ENCODE measurements at places on chromosomes 3 and 15. TPM values are rescaled to one million over a fixed set of nuclear protein-coding genes. Genes with fewer than 3 reads are reported as not detected.
A peak's percentile ranks its signal among the peaks of the same experiment; 100 is the strongest.

Gene TMIE
- not detected for total RNA-seq

Gene GOLGA6A
- 0.14 TPM for total RNA-seq

Gene TEX55
- not detected for total RNA-seq

- H3K36me3 ChIP-seq = peaks cover 10% of the 10 kb centered on the region
- H3K4me1 ChIP-seq = peaks cover 6% of the 10 kb centered on the region
- H3K4me3 ChIP-seq = no peak overlapping the region
- H3K27ac ChIP-seq = no peak overlapping the region
- no peaks in the 10 kb centered on the region for H3K27me3 ChIP-seq
- no peak for DNase-seq
Measured at GRCh38 chr3:193620650-193621049, 27.6 kb downstream of the OPA1 start.

DNA sequence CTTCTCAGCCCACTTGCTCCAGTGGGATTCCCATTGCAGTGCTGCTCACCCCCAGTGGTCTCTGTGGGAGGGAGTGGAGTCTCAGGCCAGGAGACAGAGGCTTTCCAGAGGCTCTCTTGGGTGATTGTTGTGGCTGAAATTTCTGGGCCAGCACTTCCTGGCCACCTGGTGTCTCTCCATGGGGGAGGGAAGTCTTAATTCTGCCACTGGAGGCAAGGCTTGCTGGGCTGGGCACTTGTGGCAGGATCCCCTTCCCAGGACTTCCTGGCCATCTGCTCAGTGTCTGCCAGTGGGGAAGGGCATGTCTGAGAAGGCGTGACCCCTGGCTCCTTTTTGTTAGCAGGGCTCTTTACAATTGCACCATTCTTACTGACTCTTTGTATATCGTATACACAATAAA, 351.8 kb downstream of the GABRB3 start:
- no peak overlapping the region for H3K4me3 ChIP-seq
- no peak overlapping the region for H3K27ac ChIP-seq
- no peaks in the 10 kb centered on the region for H3K27me3 ChIP-seq
- H3K36me3 ChIP-seq = no peaks in the 10 kb centered on the region
- no peaks in the 10 kb centered on the region for H3K4me1 ChIP-seq

- DNase-seq = no peak
- H3K36me3 ChIP-seq = no peaks in the 10 kb centered on the region
- H3K4me3 ChIP-seq = no peak overlapping the region
- no peaks in the 10 kb centered on the region for H3K4me1 ChIP-seq
- no peak overlapping the region for H3K27ac ChIP-seq
Measured at GRCh38 chr3:65963787-65964677, 74.7 kb downstream of the MAGI1 start.

DNA sequence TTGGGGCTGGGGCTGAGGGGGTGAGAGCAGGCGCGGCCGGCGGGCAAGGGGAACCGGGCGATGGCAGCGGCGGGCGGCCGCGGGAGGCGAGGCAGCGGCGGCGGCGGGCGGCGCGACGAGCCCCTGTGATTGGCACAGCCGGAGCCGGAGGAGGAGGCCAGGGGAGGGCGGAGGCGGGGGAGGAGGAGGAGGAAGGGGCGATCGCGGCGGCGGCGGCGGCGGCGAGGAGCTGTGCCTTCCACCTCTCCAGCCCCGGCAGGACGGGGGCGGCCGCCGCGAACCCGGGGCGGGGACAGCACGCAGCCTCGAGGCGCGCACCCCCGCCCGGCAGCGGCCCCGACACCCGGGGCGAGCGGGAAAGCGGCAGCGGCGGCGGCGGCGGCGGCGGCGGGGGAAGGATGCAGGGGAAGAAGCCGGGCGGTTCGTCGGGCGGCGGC, at the start of gene SLCO3A1:
Gene SLCO3A1, plus strand, starts transcription at position 198 of the 437 bp plus-strand sequence.
- peak within 1 kb of the TSS; percentile 94 for H3K4me3 ChIP-seq
- H3K27me3 ChIP-seq = no peaks in the 10 kb centered on the region
- peaks cover 48% of the 10 kb centered on the region for H3K4me1 ChIP-seq
- H3K36me3 ChIP-seq = no peaks in the 10 kb centered on the region
- peak within 1 kb of the TSS; percentile 97 for H3K27ac ChIP-seq

GRCh38 chr3:184563941-184564684, 2.5 kb downstream of the EPHB3 start:
- DNase-seq = no peak
- H3K36me3 ChIP-seq = no peaks in the 10 kb centered on the region
- peak overlapping the region; percentile 67 for H3K27ac ChIP-seq
- H3K27me3 ChIP-seq = no peaks in the 10 kb centered on the region

- DNase-seq = no peak
- no peak overlapping the region for H3K27ac ChIP-seq
- peak overlapping the region; percentile 53 for H3K4me3 ChIP-seq
Measured at GRCh38 chr3:68931406-68932149, 769 bp downstream of the TAFA4 start.

DNA sequence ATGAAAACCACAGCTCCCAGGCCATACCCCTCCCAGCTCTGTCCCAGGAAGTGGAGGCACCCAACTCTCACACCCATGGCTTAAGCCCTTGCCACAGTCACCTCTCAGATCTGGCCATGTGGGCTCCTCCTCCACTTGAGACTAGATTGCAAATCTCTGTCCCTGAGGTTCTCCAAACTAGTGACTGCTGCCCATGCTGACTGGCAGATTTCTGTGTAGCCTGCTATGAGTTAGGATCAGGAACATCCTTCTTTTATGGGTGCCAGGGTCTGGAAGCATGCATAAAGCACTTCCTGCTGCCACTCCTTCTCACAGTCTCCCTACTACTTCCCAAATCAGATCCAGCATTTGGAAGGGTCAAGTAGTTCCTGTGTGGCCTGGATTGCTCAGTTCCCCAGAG, 59.6 kb upstream of the GOLIM4 start:
- no peak overlapping the region for H3K4me3 ChIP-seq
- no peaks in the 10 kb centered on the region for H3K4me1 ChIP-seq
- H3K36me3 ChIP-seq = no peaks in the 10 kb centered on the region
- H3K27me3 ChIP-seq = no peaks in the 10 kb centered on the region
- no peak for DNase-seq
- no peak overlapping the region for H3K27ac ChIP-seq

DNA sequence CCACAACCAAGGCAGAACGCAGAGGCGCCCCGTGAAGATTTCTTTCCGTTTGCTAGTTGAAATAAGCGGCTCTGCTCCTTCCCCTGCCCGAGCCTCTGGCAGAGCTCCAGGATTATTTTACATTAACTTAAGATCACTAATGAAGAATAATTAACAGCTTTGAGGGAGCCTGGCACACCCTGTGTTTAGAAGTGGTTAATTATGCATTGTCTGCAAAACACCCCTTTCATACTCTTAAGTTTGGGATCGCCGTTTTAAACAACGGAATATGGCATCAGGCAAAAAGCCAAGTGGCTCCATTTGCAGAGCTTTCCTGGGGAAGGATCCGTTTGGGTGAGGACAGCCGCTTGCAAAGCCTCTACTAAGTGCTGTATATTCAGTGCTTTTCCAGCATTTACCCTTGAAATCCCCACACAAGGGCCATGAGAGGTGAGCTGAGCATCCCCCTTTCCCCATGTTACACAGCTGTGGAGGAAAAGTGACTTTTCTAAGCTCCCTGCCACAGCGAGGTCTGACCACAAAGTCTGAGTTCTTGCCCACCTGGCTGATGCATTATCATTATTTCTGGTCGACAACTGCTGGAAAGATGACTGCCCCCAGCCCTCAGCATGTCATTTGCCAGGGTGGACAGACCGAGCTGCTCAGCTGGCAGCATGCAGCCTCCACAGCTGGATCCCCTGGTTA, 33.9 kb downstream of the IQSEC1 start:
- no peaks in the 10 kb centered on the region for H3K4me1 ChIP-seq
- H3K27ac ChIP-seq = no peak overlapping the region
- peak overlapping the region; percentile 53 for H3K4me3 ChIP-seq
- no peak for DNase-seq
- no peaks in the 10 kb centered on the region for H3K36me3 ChIP-seq
